ENCODE measurements at places on chromosomes 2 and 18. TPM values are rescaled to one million over a fixed set of nuclear protein-coding genes. Genes with fewer than 3 reads are reported as not detected.

GRCh38 chr2:168179592-168179991 is 67.8 kb downstream of the STK39 start:
- DNase-seq = no peak
- H3K36me3 ChIP-seq = no peaks in the 10 kb centered on the region
- no peaks in the 10 kb centered on the region for H3K27me3 ChIP-seq
- no peak overlapping the region for H3K27ac ChIP-seq

Gene VAMP5
- total RNA-seq = 23.0 TPM

GRCh38 chr2:164388511-164388910 is 232.8 kb downstream of the GRB14 start:
- H3K4me3 ChIP-seq = no peak overlapping the region
- no peaks in the 10 kb centered on the region for H3K36me3 ChIP-seq
- H3K27me3 ChIP-seq = no peaks in the 10 kb centered on the region
- H3K27ac ChIP-seq = no peak overlapping the region

Gene REG1B
- total RNA-seq = not detected

DNA sequence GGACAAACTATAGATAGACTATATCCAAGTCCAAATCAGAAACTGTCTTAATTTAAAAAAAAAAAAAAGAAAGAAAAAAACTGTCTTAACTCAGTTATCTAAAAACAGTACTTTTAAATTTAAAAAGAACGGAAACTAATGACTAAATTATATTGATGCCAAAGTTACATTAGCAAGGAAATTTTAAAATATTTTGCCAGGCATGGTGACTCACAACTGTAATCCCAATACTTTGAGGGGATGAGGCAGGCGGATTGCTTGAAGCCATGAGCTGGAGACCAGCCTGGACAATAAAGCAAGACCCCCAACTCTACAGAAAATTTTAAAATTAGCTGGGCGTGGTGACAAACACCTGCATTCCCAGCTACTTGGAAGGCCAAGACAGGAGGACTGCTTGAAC is 30.9 kb downstream of the MEMO1 start:
- H3K4me3 ChIP-seq = no peak overlapping the region
- no peak overlapping the region for H3K27ac ChIP-seq

DNA sequence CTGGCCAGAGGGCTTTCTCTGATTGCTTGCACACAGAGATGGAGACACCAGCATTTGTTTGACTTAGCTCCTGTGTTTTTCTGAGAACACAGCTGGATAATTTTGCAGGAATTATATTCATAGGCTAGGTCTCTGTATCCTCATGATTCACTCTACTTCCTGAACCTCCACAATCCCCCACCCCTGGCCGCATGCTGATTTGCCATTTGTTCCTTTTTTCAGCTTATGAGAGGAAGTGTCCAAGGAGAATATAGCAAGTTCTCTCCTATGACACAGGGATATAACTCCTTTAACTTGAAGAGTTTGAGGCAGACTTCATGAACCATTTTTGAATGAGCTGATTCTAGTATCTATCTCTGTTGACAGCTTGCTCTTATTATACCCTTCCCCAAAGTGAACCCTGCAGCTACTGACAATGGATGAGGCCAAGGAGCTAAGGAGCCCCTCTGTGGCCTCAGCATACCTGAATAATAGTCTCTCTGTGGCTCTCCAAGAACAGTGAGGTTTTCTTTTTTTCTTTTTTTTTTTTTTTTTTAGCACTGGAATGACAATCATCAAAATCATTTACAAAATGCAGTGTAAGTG is 15.4 kb downstream of the CAVIN2 start:
- H3K27me3 ChIP-seq = no peaks in the 10 kb centered on the region
- H3K27ac ChIP-seq = no peak overlapping the region
- DNase-seq = no peak
- no peak overlapping the region for H3K4me3 ChIP-seq
- no peaks in the 10 kb centered on the region for H3K4me1 ChIP-seq
- peaks cover 15% of the 10 kb centered on the region for H3K36me3 ChIP-seq

DNA sequence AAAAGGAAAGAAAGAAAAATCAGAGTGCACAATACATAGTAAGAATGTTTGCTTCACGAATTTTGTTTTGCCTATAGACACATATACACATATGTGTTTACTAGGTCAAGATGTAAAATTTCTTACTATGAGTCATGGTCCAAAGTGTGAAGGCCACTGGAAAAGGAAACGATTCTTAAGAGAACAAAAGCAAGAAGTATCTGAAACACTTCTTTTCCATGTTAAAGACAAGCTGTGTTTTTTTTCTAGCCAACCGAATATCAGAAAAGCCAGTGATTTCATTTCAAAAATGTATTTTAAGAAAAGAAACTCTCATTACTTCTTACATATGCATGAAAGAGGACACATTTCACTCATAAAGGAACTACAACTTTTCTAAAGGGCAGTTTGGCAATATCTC is 24.9 kb downstream of the PECR start:
- no peaks in the 10 kb centered on the region for H3K27me3 ChIP-seq
- H3K27ac ChIP-seq = peak overlapping the region; percentile 66
- no peak for DNase-seq
- H3K4me3 ChIP-seq = no peak overlapping the region
- H3K4me1 ChIP-seq = peaks cover 32% of the 10 kb centered on the region
- H3K36me3 ChIP-seq = no peaks in the 10 kb centered on the region

DNA sequence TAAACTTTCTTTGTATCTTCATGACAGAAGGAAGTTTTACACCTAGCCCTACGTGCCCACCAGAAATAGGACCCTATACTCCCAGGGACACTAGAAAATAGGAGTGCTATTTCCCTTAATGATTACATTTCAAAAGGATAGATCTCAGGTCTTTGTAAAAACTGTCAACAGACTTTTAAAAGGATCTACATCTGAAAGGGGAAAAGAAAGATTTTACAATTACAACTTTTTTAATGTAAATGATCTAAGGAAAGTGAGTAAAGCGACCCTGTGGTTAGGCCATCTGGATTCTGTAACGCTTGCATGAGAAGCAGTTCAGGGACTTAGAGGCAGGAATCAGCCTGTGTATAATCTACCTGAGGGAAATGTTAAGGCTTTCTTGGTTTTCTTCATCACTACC is 431.8 kb upstream of the MC4R start:
- H3K27ac ChIP-seq = no peak overlapping the region
- H3K4me3 ChIP-seq = no peak overlapping the region
- H3K27me3 ChIP-seq = no peaks in the 10 kb centered on the region

Gene IL37
- total RNA-seq = not detected

GRCh38 chr2:58875436-58875835 is 634.3 kb upstream of the FANCL start:
- no peak for DNase-seq
- H3K27ac ChIP-seq = no peak overlapping the region
- H3K4me1 ChIP-seq = no peaks in the 10 kb centered on the region
- H3K27me3 ChIP-seq = no peaks in the 10 kb centered on the region
- no peak overlapping the region for H3K4me3 ChIP-seq
- no peaks in the 10 kb centered on the region for H3K36me3 ChIP-seq

DNA sequence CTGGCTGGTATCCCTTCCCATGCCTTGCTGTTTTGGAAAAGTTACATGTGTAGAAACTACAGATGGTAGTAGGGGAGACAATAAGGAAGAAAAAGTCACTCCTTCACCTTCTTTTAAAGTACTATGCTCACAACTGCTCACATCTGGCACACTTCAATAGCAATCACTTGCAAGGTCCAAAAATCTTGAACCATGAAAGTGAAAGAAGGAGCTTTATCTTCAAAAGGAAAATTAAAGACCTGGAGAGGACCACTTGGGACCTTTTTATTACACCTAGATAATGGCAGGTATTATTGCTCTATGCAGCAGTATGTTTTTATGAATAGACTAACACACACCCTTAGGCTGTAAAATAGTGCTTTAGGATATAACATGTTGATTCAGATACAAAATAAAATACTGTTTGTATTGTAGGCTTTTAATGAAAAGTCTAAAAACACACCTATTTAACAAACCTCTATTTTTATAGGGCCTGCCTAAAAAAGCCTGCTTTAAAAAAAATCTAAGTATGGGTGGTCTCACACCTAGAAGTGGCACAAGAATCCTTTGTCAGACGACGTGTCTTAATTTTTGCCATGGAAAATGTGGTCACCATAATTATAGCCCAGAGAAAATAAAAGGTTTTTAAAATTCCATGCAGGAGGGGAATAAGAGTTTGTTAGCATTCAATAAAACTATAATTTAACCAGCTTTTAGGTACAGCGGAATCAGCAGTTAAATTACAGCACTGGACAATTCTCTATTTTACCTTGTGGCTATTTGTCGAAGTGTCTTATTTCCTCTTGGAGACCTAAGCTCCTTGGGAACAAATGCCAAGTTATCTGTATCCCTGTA is 124.0 kb downstream of the BCL2 start:
- H3K4me3 ChIP-seq = no peak overlapping the region
- H3K36me3 ChIP-seq = no peaks in the 10 kb centered on the region
- DNase-seq = no peak
- H3K27me3 ChIP-seq = no peaks in the 10 kb centered on the region
- peak overlapping the region; percentile 17 for H3K27ac ChIP-seq

All from thyroid gland (tissue), 4 donors.